ENCODE measurements at places on chromosomes 7 and 10. TPM values are rescaled to one million over a fixed set of nuclear protein-coding genes. Genes with fewer than 3 reads are reported as not detected.

Gene TRPV6
- 0.65 TPM for total RNA-seq

Gene HERC4
- 29.3 TPM for total RNA-seq

Gene SPAM1
- not detected for total RNA-seq

Gene NKX1-2
- not detected for total RNA-seq

Gene LRIT1
- not detected for total RNA-seq

Gene MASTL
- total RNA-seq, result 3.3 TPM

Gene ASB15
- total RNA-seq, result not detected

GRCh38 chr7:70092314-70093204 lies 494.3 kb downstream of the AUTS2 start:
- DNase-seq, result no peak

DNA sequence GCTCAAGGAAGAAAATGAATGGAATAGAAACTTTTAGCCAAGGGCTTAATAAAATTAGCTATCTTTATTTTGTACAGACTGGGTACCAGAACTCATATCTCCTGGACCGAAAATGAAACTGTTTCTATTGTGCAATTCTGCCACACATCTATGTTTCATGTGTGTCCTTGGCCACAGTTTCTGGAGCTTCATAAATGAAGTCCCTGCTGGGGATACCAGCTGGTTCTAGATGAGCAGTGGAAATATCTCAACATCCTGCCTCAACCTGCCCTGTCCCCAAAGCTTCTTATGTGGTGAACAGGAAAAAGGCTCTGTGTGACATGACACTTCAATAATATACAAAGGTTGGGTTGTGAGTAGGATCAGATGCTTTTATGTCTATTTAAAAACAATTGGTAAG lies 310.1 kb upstream of the SORCS1 start:
- no peak for DNase-seq

- DNase-seq, result no peak
Observed at GRCh38 chr10:117553142-117553814, 10.7 kb downstream of the EMX2 start.

- no peak for DNase-seq
Observed at GRCh38 chr10:128576943-128577670, 450.9 kb upstream of the MKI67 start.

- DNase-seq, result no peak
Observed at GRCh38 chr10:36441557-36441956, 683.8 kb upstream of the ANKRD30A start.

GRCh38 chr7:94829987-94830386 lies 77.4 kb upstream of the PPP1R9A start:
- DNase-seq, result no peak

GRCh38 chr10:22727663-22728062 lies 13.3 kb upstream of the PIP4K2A start:
- no peak for DNase-seq

DNA sequence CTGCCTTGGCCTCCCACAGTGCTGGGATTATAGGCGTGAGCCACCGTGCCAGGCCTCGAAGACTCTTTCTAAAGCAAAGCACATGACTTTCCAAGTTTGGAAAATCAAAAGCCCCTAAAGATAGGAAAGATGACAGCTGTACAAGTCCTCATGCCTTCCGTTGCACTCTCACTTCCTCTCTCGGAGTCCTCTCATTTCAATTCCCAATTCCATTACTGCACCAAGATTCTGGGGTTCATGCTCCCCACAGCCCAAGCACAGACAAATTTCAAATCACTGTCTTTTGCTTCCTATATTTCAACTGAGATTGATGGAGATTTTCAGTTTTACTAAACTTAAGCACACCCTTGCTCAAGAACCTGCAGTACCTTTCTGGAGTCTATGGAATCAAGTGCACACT lies 10.9 kb upstream of the PLAU start:
- DNase-seq, result no peak

- DNase-seq, result no peak
Observed at GRCh38 chr7:64885520-64886240, 17.4 kb upstream of the ZNF273 start.

DNA sequence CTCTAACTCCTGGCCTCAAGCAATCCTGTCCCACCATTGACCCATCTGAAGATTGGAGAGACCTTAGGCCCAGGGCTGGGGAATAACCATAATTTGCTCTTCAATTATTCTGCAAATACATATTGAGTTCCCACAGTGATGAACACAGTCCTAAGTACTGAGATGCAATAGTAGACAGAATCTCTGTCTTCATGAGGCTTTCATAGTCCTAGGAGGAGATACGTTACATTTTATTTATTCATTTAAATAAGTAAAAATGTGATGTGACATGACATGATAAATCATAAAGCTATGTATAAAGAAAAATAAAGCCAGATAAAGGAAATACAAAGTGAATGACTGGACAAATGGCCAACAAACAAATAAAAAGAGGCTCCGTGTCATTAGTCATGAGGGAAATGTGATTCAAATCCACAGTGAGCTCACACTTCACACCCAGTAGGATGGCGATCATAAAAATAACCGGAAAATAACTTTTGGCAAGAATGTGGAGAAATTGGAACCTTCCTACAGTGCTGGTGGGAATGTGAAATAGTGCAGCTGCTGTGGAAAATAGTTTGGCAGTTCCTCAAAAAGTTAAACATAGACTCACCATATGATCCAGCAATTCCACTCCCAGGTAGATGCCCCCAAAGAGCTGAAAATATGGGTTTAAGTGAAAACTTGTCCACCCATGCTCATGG lies 52.1 kb upstream of the JCAD start:
- no peak for DNase-seq

DNA sequence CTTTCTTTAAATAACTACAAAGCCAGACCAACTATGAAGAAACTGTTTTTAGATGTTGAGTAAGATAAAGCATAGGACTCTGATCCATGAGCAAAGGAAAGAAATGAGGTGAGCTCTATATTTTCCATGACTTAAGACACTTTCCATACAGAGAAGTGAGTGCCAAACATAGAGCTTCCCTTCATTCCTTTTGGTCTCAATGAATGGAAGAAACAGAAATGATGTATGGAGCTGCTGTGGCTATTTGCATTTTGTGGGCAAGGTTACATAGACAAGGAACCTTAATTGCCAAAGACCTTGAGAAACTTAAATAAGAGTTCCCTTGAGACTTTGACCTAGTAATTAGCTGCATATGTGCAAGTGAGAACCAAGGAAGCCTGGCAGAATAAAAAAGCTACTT lies 1152.2 kb downstream of the XPNPEP1 start:
- no peak for DNase-seq

DNA sequence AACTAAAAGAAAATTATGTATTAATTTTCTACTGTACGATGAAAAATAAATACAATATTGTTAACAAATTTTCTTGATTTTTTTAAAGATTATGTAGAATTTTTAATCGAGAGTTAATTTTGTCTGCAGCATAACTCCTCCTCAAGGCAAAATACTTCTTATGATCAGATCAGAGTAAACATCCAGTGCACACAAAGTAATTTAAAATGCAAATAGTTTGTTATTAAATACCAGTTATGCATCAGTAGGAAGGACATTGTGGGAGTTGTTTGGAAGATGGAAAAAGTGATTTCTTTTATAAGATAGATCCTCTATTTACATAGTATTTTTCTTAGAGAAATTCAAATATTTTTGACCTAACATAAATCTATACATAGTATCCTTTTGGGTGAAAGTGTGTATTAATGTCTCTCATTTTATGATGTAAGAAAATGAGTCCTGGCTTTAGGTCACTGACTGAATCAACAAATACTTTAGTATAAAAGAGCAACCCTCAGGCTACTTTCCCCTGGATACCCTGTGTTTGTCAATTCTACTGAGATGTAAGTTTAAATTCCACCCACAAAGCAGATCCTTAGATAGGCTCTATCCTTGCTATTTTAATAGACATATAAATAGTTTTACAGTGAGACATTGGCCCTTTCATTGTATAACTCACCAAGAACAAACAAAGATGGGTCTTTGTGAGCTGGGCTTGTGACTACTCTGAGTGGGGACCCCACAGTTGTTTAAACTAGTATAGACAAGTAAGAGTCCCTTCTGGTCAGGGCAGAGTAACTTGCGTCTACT lies 1133.7 kb downstream of the GATA3 start:
- no peak for DNase-seq

DNA sequence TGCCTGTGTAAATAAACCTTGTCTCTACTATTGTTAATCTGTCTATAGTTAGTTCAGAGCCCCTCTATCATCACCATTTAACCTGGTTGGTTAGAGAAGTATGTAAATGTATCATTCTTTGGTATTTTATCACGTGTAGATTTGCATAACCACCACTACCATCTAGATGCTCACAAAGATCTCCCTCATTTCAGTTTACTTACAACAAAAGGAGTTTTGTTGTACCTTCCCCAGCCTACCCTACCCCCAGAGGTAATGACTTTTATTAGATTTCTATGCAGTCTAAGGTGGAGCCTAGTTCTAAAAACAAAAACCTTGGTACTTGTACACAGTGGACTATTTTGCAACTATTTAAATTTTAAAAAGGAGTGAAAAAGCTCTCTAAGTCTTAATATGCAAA lies 17.5 kb downstream of the ACADSB start:
- DNase-seq, result no peak

GRCh38 chr7:74193054-74193453 lies 16.8 kb upstream of the LAT2 start:
- DNase-seq, result no peak

DNA sequence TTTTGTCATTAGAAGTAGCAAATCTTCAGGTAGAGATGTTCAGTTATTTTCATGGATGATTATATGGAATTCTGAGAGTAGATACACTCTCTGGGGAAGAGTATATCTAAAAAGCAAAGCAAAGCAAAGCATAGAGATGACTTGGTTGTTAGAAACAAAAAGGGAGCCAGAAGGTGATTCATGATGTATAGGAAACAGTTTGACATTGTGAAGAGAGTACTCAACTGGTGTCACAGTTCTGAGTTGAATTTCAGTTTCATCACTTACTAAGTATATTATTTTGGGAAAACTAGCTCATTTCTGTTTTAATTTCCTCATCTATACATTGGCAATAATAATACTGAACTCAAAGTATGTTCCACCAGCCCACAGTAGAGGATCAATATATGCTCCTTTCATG lies 86.8 kb downstream of the SEMA3C start:
- no peak for DNase-seq

- DNase-seq, result no peak
Observed at GRCh38 chr7:34087892-34088891, 182.9 kb downstream of the BMPER start.

- no peak for DNase-seq
Observed at GRCh38 chr10:83372646-83373045, 766.7 kb upstream of the GHITM start.

GRCh38 chr7:36388423-36388822 lies 1.2 kb upstream of the ANLN start:
- no peak for DNase-seq

- DNase-seq, result peak; percentile 89
Observed at GRCh38 chr7:76318488-76319353, 16.2 kb downstream of the HSPB1 start.

- no peak for DNase-seq
Observed at GRCh38 chr7:32958046-32959025, 1.1 kb downstream of the FKBP9 start.

DNA sequence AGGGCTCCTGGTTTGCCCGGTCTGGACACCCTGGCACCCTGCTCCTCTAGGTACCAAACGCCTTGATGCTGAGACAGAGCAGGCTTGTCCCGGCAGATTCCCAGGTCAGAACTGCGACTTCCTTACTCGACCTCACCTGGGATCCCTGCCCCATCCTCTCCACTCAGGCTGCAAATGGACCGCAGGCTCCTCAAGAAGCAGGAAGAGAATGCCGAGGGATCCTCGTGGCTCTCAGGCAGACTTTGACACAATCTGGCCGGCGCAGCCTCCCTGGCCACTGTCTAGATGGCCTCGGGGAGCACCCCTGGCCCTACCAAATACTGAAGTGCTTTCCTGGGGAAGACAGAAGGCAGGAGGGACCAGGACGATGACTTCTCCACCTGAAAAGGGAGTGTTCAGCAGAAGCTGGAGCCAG lies 421 bp upstream of the NODAL start:
- DNase-seq, result no peak

GRCh38 chr7:33862946-33863814 lies 42.2 kb upstream of the BMPER start:
- no peak for DNase-seq

- DNase-seq, result no peak
Observed at GRCh38 chr7:12524794-12525386, 45.6 kb upstream of the SCIN start.

- peak; percentile 69 for DNase-seq
Observed at GRCh38 chr10:88728107-88728763, 22.2 kb downstream of the LIPK start.

DNA sequence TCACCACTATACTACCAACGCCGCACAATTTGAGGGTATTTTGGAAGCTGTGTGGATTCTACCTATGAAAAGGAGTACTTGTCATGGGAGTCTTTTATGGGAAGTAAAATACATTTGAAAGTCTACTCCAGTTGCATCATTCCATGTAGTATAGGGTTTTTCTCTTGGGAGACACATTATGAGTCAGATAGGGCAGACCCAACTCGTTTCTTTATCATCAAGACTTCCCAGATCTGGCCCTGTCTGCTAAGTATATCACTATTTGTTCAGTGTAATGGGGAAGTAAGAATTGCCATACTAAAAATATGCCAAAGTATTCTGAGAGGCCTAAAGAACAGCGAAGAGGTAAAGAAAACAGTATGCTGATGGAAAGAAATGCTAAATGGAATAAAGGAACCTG lies 144.2 kb downstream of the SPAG6 start:
- no peak for DNase-seq

- no peak for DNase-seq
Observed at GRCh38 chr7:150340875-150341262, 560 bp downstream of the RARRES2 start.

- no peak for DNase-seq
Observed at GRCh38 chr7:153370092-153370491, 610.5 kb downstream of the ACTR3B start.

Measured in right lobe of liver (tissue), 6 donors.